ENCODE measurements at places on chromosomes 11 and 22.

- peak; percentile 47 for DNase-seq
These were observed 36.9 kb upstream of the CLPB start for GRCh38 chr11:72471005-72471898.

DNA sequence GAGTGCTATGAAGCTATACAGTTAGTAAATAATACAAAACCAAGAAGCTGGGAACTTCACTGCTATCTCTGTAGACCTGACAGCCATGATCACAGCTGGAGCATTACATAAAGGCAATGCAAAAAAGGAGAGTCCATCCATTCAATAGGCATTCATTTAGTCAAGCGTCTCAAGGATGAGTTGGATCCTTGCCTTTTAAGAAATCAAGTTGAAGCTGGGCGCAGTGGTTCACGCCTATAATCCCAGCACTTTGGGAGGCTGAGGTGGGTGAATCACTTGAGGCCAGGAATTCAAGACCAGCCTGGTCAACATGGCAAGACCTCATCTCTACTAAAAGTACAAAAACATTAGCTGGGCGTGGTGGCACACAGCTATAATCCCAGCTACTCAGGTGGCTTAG lies 48.1 kb upstream of the ALKBH3 start:
- DNase-seq: no peak

- no peak for DNase-seq
These were observed 125.8 kb downstream of the MICAL2 start for GRCh38 chr11:12235947-12236743.

DNA sequence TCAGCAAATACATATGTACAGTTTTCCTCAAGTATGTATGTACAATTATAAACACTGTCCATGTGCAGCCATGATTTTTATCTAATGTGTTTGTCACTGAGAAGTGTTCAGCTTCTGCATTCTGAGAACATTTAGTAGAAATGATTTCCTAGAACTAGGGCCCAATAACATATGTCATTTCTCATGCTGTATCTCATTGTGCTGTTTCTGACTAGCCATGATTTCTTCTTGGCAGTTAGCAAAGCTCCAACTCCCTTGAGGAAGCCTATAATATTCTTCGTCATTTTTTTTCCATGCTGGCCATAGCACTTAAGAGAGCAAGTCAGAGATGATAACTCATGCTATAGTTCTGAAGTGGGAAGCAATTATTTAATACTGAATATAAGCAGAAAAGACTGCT lies 187.8 kb downstream of the DDX10 start:
- DNase-seq: no peak

DNA sequence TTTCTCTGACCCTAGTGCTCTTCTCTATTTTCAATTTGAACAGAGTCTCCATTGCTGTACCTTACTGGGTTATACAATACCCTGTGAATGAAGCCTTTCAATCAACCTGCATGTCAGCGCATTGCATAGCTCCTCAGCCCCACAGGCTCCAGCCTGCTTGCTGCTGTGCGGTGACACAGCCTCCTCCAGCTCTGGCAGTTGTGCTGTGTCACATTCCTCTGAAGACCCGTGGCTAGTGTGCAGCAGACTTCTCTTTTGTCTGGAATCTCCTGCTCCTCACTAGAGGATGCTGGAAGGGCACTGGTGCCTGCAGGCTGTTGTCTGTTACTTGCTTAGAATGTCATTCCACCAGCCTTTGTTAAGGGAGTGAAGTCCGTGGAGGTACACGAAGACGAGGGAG lies 390.1 kb upstream of the B3GAT1 start:
- no peak for DNase-seq

Measured in activated CD8-positive, alpha-beta memory T cell treated with anti-CD3 and anti-CD28 coated beads, Interleukin-2, amount 50 U/mL, for 4 hours (primary cell).